ENCODE measurements at places on chromosomes 13 and 19.

DNA sequence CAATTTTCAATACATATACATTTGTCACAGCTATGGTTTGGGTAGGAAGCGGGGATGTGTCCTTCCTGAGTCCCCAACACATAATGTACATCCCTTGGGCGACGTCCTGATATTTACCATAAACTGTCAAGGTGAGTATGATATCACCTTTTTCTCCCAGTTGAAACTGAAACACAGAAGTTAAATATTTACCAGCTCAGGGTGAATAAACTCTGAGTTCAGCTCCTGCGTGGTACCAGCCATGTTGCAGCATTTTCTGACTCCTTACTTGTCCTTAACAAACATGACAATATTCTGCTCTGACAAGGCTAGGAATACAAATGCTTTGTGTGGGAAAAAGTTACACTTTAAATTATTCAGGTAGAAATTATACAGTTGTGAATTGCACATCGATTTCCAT lies 294.2 kb downstream of the TEX29 start:
- no peak for DNase-seq

DNA sequence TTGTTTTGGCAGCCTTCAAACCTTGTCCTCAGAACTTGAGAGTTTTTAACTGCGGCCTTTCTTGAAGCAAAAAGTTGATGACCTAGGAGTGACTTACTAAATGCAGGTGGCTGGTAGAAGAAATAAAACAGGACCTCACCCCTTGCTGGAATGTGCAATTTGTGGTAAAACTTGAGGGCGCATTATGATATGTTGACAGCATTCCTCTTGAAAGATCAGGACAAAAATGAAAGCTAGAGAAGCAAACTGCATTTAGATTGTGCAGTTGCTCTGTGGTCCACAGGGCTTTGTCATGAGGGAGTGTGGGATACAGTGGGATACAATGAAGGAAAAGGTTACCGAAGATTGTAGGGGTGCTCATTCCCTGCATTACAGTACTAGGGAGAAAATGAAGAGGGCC lies 504.2 kb downstream of the GPC6 start:
- no peak for DNase-seq

DNA sequence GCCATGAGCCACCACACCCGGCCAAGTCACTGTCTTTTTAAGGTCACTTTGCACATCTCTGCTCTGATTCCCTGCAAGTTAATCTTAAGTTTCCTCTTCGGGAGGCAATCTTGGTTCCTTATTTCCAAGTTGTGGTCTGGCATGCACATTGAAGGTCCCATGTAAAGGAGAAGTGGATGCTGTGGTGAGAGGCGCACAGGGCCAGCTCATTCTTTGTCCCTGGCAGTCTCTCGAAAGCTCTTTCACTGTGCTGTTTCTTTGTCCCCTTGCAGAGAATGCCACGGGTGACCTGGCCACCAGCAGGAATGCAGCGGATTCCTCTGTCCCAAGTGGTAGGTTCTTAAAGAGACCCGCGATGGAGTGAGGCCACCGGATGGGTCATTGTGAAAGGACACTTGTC lies 16.4 kb upstream of the C19orf33 start:
- peak; percentile 92 for DNase-seq

GRCh38 chr19:35458731-35459391 lies 10.8 kb downstream of the FFAR2 start:
- DNase-seq = peak; percentile 68

- DNase-seq = no peak
Measured at GRCh38 chr19:51079481-51080110, 3.1 kb downstream of the KLK14 start.

DNA sequence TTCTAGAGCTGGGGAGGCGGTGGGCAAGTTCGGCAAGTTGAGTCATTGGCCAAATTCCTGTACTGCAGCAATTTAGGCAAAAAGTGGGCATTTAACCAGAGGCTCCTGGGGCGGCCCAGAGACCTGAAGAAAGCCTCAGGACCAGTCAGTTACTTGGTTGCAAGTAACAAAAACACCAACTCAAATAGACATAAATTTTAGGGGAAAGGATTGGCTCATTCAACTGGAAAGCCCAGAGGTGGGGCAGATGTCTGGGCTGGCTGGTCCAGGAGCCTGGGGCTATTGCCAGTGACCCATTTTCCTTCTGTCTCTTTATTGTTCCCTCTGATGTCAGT lies 97.1 kb downstream of the SIPA1L3 start:
- DNase-seq = no peak

DNA sequence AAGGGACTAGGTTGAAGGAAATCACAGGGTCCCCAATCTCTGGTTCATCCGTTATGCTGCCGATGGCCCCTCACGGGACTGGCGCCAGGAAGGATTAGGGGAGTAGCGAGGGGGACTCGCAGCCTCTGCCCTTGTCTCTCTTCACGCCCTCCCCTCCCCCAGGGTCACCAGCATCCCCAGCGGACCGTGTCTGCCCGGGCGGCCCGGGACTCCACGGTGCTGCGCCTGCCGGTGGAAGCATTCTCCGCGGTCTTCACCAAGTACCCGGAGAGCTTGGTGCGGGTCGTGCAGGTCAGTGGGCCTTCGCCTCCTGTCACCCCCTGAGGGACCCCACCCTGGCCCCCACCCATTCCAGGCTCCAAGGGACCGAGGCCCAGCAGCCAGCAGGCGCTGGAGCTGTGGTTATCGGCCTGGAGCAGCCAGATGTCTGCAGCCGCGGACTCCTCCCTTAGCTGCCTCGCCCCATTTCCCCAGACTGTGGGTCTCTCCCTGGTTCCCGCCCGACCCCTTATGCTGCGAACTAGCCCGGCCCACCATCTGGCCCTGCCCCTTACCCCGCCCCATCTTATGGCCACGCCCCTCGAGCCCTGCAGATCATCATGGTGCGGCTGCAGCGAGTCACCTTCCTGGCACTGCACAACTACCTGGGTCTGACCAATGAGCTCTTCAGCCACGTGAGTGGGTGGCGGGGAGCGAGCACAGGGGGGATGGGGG lies 5.4 kb downstream of the PNPLA6 start:
- DNase-seq = no peak

GRCh38 chr19:2618611-2619010 lies 83.9 kb downstream of the GNG7 start:
- DNase-seq = peak; percentile 76

- DNase-seq = peak; percentile 27
Measured at GRCh38 chr19:19468424-19469050, 46.8 kb downstream of the TSSK6 start.

DNA sequence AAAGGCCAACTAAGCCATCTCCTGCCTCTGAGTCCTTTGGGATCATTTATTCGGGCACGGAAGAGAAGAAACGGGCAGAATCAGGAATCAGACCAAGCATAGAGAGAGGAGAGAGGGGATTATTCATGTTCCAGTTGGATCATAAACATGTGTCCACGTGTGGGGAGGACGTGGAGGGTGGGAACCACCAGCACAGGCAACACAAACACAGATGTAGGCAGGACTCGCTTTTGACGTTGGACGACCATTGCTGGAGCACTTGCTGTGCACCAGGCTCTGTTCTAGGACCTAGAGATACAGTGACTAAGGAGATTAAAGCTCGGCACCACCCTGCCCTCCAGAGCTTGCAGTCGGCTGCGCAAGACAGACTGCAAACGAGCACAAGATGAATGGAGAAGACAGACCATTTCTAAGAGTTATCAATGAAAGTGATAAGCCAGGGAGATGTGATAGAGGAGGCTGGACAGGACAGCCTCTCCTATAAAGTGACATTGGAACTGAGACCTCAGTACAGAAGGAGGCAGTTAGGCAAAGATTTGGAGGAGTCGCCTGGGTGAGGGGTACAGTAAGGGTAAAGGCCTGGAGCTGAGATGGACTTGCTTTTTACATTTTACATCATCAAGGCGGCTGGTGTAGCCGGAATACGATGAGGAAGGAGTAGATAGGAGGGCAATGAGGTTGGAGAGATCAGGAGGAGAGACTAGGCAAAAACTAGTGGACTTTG lies 716 bp downstream of the SH2D3A start:
- no peak for DNase-seq

GRCh38 chr19:13931391-13932148 lies 6.6 kb downstream of the PODNL1 start:
- DNase-seq = no peak

GRCh38 chr13:30134578-30134977 lies 172.8 kb downstream of the KATNAL1 start:
- DNase-seq = no peak

All from Kasumi-1 (cell line).